ENCODE measurements at places on chromosomes 12 and 14.

DNA sequence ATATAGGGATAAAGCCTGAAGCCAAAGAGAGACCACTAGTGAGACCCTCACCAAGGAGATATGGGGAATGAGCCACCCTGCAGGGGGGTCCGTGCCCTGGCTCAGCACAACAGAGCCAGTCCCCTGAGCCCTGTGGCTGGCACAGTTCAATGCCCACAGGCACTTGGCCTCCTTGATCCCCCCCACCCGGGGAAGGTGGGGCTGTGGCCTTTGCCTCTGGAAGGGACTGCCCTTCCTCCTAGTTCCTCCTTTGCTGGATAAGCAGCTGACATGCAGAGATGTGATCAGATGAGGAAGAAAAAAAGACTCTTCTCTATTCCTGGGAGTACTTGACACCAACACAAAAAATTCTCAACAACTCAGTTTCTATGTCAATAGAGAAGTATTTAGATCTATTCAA is 19.9 kb downstream of the TTC7B start:
- DNase-seq = no peak

DNA sequence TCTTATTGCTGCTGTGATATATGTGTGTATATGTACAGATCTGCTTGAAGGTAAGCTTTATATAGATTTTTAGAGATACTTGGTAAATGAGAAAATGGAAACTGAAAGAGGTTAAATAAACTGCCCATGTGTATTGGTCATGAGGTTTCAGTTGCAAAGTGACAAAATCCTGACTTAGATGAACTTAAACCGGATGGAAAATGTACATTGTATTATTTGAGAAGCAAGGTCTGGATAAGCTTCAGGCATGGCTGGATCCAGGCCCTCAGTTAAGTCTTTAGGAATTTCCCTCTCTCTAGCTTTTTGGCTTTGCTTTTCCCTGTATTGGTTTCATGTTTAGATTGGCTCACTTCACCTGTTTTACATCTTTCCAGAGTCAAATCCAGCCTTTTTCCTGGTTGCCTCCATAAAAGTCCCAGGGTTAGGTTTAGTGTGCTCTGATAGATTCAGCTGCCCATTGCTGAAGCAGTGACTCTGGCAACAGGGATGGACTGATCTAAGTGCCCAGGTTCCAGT is 21.0 kb upstream of the MAP1LC3B2 start:
- DNase-seq = no peak

- peak; percentile 56 for DNase-seq
Measured at GRCh38 chr14:55430024-55430690, 10.3 kb downstream of the TBPL2 start.

DNA sequence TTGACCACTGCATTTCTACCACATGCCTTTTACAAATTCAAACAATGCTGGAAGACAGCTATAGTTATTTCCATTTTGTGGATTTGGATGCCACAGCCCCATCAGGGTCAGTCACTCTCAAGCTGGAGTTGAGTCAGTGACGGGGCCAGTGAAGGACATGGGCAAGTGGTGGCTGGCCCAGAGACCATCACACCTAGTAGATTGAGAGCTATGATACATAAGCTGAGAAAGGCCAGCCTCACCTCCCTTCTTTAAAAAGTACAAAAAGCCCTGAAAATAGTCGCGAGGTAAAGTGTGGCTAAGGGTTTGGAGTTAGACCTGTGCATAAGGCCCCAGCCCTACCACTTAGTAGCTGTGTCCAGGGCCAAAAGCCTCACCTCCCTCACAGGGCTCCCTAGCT is 4.1 kb downstream of the KCTD10 start:
- DNase-seq = no peak

- DNase-seq = no peak
Measured at GRCh38 chr12:110079477-110080400, 31.4 kb upstream of the C12orf76 start.

DNA sequence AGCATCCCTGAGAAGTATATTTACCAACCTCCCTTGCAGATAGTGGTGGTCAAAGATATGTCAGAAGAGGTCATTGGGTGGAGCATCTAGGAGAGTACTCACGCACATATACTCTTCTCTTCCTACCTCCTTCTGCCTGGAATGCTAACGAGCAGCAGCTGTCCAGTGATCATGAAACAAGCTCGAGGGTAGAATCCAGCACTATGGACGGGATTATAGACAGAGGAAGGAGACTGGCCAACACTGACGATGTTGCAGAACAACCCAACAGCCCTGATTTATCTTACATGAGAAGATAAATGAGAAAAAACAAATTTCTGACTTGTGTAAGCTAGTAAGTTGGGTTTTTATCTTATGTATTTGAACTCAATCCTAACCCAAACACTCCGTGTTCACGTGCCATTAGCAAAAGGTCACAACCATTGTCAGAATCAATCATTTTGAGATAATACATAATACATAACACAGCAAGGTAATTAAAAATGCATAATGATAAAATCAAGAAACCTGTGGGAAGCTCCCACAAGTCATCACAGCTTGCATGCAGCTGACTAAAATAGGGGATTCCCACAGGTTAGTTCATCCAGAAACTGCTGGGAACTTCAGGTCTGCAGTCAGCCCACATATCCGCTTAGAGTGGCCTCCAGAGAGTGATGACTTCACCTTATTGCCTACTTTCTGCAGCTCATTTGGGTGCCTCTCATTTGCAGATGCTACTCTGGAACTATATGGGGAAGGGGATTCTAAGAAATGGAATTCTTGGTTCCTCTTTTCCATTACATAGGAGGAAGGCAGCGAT is 36.3 kb upstream of the STK38L start:
- no peak for DNase-seq

DNA sequence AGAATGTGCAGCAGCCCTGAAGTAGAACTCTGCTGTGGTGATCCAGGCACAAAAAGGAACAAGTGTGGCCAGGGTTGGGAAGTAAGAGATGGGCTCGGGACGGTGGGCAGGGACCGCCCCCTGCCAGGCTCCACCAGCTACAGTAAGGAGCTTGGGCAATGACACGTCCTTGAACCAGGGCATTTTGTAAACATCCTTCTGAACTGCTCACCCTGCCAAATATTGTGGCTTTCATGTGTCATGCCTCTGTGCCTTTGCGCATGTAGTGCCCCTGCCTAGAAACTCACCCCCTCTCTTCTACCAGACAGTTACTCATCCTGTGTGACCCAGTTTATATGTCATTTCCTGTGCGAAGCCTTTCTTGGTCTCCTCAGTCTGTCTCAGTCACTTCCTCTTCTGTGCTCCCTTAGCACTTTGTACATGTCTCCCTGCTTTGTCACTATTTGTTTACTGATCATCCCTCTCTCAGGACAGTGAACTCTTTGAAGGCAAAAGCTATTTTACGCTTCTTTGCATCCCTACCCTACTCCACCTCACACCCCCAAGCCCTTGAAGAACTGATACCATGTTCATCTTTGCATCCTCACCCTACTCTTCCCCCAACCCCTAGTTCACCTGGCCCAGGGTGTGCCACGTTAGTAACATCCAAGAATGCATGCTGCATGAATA is 108.9 kb upstream of the PLEKHG7 start:
- DNase-seq = no peak

DNA sequence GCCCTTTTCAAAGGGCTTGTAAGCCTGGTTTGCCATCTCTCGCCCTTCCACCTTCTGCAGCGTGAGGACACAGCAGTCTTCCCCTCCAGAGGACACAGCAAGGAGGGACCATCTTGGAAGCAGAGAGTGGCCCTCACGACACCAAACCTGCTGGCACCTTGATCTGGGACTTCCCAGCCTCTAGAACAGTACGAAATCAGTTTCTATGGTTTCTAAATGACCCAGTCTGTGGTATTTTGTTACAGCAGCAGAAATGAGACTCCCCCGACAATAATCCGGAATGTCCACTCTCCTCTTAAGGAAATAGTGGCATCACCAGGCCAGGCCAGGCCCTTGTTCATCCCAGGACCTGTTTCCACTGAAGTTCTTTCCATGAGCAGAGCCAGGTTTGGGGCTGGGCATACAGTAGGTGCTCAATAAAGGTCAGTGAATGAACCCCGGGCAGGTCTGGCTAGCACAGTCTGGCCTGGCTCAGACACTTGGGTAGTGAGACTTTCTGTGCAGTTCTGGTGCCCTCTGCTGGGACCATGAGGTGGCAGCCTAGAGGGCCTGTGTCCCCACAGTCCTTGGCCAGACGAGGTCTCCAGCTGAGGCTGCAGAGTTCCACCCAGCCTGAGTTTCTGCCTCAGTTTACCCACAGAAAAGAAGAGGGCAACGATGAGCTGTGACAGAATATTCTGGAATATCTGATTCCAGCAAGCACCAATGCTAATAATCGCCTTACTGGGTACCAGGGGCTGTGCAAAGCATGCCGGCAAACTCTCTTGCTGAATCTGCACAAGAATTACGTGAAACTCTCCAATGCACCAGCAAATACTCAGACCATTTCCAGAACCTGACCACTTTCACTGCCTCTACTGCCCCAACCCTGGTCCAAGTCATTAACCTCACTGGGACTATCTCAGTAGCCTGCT is 14.0 kb downstream of the ABCB9 start:
- peak; percentile 90 for DNase-seq

DNA sequence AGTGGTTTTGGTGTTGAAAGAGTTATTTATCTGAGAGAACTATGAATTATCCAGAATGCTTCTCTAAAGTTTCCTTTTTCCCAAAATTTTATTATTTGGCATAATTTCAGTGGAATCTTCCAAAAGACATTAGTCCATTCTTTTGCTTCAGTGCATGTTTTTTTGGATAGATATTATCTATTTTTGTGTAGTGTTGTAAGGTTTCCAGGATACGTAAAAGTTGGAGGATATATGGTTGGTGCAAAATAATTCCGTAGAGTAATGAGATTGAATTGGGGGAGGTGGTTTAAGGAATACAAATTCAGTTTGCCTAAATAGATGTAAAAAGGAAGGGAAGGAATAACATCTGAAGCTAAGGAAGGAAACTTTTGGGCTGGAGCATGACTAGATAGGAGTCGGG is 186.6 kb downstream of the RGS6 start:
- DNase-seq = no peak

Data from D341Med (cell line).